ENCODE measurements at places on chromosomes 2 and 18.

- no peak for DNase-seq
These were observed 56.8 kb downstream of the TBC1D8 start for GRCh38 chr2:101094351-101094750.

DNA sequence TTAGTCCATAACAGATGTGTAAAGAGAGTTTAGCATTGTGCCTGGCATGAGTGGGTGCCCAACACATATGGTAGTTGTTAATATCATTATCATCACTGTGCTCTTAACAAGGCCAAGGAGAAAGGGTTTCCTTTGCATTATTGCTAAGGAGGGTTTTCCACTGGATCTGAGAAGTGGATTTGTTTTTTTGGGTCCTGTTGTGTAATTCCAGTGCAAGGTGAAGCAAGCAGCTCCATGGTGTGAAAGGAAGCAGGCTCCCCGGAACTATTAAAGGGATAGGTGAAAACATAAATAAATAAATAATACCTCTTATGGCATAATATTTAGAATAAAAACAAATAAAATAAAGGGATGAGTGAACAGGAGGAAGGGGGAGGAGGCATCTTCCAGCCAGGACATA is 65.3 kb downstream of the MTCL1 start:
- no peak for DNase-seq

GRCh38 chr2:240925568-240926515 is 19.7 kb downstream of the CROCC2 start:
- DNase-seq, result no peak

GRCh38 chr2:85448461-85449213 is 30.1 kb downstream of the SH2D6 start:
- DNase-seq, result no peak

GRCh38 chr2:95014126-95014708 is 11.3 kb upstream of the MAL start:
- no peak for DNase-seq

GRCh38 chr2:200406379-200406778 is 99.9 kb downstream of the SPATS2L start:
- DNase-seq, result no peak

- no peak for DNase-seq
These were observed 46.6 kb downstream of the ICOS start for GRCh38 chr2:203983064-203983715.

- no peak for DNase-seq
These were observed 31.7 kb downstream of the EMX1 start for GRCh38 chr2:72949045-72949444.

DNA sequence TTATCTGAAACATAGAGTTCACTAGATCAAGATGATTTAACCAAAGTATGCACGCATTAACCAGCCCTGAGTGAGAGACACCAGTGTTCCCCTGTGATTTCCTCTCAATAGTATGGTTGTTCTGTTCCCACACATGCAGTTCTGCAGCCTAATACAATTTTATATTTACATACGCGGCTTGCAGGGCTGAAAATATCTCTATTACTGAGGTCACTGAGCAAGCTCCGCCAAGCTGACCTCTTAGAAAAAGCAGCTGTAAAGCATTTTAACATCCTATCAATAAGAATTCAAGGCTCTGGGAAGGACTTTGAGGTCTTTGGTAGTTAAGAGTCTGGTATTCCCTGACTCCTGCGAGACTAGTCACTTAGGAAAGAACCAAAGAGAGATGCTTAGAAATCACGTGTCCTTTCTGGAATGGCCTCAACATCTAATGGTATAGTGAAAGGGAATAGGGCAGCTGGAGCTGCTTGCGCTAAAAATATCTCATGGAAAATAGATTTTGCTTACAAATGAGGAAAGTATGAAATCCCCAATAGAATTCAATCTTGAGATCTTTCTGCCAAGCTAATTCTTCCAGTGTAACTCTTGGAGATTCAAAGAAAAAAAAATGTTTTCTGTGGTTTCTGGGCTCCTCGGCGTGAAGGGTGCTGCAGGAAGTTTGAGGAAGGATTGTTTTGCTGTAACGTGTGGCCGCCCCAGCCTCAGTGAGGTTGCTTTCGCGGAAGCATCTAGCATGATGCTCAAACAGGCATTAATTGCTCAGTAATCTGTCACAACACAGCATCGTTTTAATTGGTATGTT is 59.2 kb downstream of the DOCK10 start:
- no peak for DNase-seq

- DNase-seq, result no peak
These were observed 25.0 kb downstream of the DCDC2C start for GRCh38 chr2:3728104-3729054.

GRCh38 chr2:31874071-31874470 is 136.7 kb downstream of the MEMO1 start:
- no peak for DNase-seq
